Amniotic stem cell (primary cell): ENCODE measurements at places on chromosomes 7 and 10.

- peak; percentile 61 for DNase-seq
Measured at GRCh38 chr10:31101123-31101522, 69.5 kb upstream of the ZNF438 start.

DNA sequence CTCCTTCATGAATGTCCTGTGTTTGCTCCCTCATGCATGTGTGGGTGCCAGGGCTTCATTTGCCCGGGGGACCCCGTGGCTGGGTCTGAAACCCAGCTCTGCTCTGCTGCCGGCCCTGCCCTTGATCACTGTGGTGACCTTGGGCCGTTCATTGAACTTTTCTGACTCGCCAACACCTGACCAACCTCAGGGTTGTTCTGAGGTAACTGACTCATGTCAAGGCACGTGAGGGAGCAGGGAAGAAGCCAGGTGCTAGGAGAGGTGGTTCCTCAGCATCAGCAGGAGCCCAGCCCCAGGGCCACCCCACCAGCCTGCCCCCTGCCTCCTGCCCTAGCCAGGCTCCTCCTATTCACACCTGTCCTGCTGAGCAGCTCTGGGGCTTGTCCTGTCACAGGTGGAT, 47.9 kb downstream of the TBATA start:
- no peak for DNase-seq

DNA sequence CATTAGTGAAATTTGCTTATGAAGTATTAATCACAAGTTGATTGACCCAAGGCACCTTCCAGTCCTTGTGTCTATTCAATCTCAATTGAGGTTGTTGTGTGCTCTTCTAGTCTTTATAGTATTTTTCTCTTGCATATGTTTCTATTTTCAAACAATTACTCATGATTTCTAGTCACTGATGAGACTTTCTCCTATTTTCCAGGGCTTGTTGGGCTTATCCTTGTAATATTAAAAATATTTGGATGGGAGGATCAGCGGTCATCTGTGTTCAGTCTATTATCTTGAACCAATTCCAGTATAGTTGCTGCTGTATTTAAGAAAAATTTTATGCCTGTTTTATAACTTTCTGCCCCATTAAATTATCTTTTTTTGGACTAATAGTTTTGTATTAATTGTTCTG, 154.4 kb downstream of the PTEN start:
- no peak for DNase-seq

DNA sequence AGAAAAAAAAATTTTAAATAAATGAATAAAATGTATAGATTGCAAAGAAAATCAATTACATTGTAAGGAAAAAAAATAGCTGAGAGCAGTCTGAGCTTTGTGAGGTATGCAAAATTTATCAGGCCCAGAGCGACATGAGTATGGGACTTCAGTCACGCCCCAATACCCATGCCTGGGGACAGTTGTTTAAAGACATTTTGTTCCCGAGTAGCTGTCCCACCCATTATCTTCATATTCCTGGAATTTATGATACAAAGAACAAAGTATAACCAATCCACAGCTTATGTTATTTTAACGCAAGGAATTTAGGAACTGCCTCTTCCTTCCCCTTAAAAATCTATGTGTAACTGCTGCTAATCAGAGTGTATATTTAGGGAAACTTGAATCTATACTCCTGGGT, 1.6 kb upstream of the PON2 start:
- no peak for DNase-seq
